ENCODE measurements at places on chromosomes 3 and 15.

DNA sequence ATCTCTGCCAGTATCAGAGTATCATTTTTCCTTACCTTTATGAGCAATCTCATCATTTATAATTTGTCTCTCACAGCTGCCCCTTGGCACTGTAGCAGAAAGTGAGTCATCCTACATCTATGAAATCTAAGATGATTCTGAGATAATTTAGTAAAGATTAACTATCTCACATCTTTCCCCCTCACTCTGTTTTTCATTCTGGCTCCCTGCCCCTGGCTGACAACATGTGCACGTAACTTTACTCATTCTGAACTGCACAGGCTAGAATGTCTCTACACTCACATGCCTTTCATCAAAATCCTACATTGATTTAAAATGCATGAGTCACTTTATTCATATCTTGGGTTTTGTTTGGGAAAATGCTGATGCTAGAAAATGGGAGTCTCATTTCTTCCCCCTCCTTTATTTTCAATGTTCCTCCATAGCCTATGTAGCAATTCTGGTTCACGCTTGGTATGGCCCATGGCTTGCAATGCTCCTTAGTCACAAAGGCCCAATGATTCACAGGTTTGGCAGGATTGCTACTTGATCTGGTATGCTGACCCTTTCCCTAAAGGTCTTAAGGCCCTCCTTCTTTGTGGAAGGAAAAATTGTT is 838.5 kb downstream of the TUSC7 start:
- DNase-seq = no peak

DNA sequence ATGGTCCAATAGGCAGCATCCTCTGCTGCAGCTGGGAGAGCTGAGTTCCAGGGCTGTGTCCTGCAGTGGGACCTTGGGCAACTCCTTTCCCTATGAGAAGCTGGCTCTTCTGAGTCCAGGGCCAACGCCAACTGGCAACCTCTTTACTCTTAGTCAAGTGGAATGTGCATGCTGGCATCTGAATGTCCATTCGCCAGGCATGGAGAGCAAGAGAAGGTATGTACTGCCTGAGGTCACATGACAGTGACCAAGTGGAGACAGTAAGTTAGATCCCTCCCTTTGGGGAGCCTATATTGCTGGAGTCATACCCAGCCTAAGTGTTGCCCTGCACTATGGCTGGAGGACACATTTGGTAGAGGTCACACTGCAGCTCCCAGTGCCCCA is 12.1 kb downstream of the HEMK1 start:
- no peak for DNase-seq

DNA sequence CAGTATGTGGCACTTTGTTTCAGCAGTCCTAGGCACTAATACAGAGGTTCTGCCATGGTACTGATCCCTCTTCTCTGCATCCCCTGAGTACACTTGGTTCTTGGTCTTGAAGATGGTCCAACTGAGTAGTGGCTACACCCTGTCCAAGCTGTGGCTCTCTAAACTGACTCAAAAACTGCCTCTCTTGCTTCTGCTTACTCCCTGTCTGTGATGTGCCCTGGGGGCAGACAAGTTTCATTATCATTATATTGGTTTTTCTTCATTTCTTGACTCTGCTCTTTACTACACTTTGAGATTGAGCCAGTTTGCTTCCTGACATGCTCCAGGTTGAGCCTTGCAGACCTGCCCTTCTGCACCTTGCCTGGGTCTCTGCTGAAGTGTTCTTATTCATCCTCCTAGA is 18.9 kb upstream of the ST3GAL6 start:
- no peak for DNase-seq

GRCh38 chr3:182729903-182730674 is 63.2 kb upstream of the ATP11B start:
- DNase-seq = no peak

DNA sequence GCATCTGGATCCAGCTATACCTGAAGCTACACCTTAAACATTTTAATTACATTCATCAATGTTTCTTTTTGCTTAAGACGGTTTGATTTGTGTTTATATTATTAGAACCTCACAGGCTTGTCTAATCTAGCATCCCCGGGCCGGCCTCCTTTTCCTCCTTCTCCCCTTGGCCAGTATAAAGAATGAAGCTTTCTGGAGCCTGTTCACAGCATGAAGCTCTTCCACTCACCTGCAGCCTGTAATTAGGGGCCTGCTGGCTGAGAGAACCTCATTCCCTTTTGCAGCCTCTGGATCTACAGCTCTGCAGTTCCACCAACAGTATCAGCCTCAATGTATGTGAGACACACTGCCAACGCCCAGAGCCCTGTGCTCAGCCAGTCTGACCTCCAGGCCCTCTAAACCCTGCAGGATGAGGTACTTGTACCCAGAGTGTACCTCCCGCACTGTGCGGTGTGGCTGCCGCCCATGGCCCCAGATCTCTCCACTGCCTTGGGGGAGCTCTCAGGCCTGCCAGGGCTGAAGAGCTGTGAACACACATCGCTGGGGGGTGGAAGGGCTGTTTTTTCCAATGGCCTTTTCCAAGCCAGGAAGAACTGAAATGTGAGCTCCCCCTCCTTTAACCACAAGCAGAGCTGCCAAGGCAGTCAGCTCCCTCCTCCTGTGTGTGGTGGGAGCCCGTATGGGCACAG is 114.7 kb upstream of the ALDH1A3 start:
- DNase-seq = no peak

GRCh38 chr3:102715030-102715697 is 280.3 kb downstream of the ZPLD1 start:
- no peak for DNase-seq

- no peak for DNase-seq
Observed at GRCh38 chr15:92606126-92606835, 49.3 kb downstream of the FAM174B start.

DNA sequence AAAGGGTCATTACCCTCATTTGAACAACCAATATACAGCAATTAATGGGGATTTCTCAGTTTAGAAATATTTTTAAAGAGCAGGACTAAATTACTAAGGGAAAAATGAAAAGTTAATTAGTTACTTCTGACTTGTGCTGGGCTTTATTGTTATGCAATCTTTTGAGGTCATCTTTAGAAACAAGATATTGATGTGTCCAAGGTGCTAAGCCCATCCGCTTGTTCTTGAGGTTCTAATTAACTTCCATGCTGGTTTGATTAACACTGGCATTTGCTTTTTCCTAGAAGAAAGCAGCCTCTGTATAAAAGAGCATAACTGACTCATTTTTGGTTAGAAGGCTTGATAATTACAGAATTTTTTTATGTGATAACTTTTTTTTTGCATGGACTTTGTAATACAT is 256.5 kb upstream of the AGTR1 start:
- no peak for DNase-seq

DNA sequence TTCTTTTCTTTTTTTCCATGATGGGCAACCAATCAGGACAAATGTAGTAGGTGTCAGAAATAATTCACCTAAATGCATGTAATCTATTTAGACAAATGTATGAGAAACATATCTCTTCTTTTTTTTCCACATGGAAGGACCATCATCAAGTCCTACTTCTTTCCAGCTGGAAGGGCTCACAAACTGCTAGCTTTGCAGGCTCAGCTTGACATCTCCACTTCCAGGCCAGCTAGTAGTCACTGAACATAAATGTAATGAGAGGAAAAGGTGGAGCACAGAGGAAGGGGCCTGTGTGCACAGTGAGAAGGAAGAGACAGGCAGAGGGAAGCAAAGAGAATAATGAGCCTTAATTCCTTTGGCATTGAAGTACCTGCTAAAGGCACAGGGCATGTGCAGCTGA is 504.9 kb downstream of the MCTP2 start:
- DNase-seq = no peak

DNA sequence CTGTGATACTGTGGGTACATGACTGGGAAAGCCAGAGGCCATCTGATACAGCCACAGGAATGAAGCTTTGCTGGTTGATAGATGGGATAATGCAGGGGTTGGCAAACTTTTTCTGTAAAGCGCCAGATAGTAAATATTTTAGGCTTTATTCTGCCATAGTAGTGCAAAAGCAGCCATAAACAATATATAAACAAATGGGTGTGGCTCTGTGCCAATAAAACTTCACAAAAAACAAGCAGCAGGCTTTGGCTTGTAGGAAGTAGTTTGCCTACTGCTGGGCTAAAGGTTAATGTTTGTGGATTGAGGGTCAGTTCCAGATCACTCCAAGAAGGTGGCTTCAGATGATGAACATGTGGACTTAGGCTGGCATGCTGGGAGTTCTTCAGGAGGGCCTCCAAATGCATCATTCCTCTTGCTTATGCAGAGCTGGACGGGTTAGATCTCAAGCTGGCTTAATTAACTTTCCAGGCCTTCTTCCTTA is 305.7 kb downstream of the RPLP1 start:
- DNase-seq = no peak

DNA sequence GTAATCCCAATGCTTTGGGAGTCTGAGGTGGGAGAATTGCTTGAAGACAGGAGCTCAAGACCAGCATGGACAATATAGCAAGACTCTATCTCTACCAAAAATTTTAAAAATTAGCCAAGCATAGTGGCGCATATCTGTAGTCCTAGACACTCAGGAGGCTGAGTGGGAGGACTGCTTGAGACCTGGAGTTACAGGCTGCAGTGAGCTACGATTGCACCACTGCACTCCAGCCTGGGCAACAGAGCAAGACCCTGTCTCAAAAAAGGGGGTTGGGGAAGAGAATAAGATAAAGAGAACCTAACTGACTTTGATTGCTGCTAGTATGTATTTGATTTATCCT is 755 bp downstream of the CD200R1 start:
- no peak for DNase-seq

GRCh38 chr15:28978011-28978378 is 92.2 kb downstream of the APBA2 start:
- no peak for DNase-seq

DNA sequence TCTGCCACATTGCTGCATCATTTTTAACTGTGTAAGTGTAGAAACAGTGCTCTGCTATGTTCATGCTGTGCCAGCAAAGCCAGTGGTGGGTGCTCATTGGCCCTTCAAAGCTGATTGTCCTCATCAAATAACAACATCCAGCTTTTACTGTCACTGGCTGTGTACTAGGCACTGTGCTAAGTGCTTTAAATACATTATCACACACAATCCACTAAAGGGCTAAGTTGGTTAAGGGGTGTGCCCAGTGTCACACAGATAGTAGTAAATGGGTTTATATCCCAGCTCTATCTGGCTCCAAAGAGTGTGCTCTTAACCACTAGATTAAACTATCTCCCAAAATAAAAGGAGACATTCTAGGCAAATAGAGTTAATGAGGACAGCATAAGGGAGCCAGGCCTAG is 7.7 kb downstream of the TUBGCP4 start:
- DNase-seq = no peak

GRCh38 chr3:45409921-45410320 is 21.5 kb downstream of the LARS2 start:
- DNase-seq = no peak

- DNase-seq = no peak
Observed at GRCh38 chr3:45907769-45908705, 21.7 kb downstream of the CCR9 start.

- no peak for DNase-seq
Observed at GRCh38 chr3:151305060-151305774, 11.4 kb downstream of the GPR87 start.

- no peak for DNase-seq
Observed at GRCh38 chr3:184601576-184602371, 40.2 kb downstream of the EPHB3 start.

DNA sequence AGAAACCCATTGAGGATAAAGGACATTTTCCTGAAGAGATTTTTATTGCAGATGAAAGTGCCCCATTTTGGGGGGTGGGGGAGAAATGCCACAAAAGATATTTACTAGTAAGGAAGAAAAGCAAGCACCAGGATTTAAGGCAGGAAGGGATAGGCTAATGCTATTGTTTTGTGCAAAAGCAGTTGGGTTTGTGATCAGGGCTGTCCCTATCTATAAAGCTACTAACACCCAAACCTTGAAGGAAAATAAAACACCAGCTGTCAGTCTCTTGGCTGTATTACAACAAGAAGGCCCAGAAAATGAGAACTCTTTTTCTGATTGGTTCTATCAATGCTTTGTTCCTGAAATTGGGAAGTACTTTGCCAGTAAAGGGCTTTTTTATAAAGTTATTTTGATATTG is 56.0 kb downstream of the CD200 start:
- DNase-seq = no peak

DNA sequence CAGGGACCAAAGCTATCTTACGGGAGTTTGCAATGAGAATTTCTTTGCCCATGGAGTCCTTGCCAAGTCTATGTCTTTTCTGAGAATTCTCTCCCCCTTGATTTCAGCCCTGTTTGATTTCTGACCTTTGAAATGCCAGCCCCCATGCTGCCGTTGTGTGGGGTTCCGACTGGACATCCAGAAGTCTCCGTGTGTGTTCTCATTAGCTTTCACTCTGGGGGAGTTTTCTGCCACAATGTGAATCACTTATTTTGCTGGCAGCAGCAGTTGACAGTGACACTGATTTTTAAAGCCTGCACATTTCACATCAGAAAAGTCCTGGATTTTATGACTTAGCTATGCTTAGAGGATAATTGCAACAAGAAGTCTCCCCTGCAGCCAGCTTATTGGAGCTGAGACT is 98.4 kb upstream of the CTDSPL start:
- DNase-seq = no peak

GRCh38 chr3:16908896-16909295 is 24.1 kb downstream of the PLCL2 start:
- no peak for DNase-seq

DNA sequence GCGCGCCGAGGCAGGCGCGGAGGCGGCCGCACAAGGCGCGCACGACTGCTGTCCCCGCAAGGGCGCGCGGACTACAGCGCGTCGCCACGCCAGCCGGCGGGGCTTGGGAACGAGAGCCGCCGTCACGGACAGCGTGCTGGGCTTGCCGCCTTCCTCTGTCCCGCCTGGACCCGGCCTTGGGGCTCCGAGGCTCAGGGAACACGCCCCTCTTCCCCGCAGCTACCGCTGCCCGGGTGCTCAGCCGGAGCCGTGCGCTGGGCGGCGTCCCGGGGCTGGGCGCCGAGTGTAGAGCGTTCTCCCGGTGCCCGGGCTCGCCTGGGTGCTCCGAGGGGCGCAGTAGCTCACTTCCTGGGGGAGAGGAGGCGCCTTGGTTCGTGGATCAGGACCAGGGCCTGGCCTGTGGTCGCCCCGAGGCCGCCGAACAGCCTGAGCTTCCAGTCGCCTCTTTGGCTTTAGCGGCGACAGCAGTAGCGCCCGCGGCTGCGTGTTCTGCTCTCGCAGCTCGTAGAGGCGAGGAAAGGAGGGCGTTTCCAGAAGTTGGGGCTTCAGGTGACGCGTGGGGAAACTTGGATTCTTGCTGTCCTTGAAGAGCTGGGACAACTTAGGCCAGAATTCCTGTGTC is 226.7 kb upstream of the C2CD4B start:
- DNase-seq = no peak

DNA sequence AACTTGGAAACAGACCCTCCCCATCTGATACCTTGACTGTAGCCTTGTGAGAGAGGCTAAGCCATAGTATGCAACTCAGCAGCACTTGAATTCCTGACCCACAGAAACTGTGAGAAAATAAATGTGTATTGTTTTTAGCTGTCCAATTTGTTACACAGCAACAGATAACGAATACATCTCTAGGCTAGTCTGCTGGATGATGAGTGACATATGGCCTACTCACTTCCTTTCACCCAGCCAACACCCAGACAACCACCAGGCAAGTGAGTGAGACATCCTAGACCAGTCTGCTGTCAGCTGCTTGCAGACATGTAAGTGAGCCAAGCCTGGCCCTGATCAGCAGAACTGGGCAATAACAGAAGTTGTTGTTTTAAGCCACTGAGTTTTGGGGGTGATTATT is 19.2 kb upstream of the SMAD6 start:
- no peak for DNase-seq

GRCh38 chr3:32018757-32019564 is 37.4 kb downstream of the ZNF860 start:
- no peak for DNase-seq
